Sigmoid colon (tissue), 7 donors: ENCODE measurements at places on chromosomes 12 and 14. TPM values are rescaled to one million over a fixed set of nuclear protein-coding genes. Genes with fewer than 3 reads are reported as not detected.

ASB8 gene
- 39.2 TPM for total RNA-seq

GON7 gene
- 13.2 TPM for total RNA-seq

FAM222A gene
- 1.1 TPM for total RNA-seq

OLR1 gene
- total RNA-seq, result not detected

PRPH gene
- 19.7 TPM for total RNA-seq

REP15 gene
- 1.7 TPM for total RNA-seq

C12orf56 gene
- total RNA-seq, result not detected

RFX4 gene
- total RNA-seq, result not detected

GRCh38 chr12:4353785-4354208 is 25.7 kb downstream of the FGF23 start:
- no peak for DNase-seq

DNA sequence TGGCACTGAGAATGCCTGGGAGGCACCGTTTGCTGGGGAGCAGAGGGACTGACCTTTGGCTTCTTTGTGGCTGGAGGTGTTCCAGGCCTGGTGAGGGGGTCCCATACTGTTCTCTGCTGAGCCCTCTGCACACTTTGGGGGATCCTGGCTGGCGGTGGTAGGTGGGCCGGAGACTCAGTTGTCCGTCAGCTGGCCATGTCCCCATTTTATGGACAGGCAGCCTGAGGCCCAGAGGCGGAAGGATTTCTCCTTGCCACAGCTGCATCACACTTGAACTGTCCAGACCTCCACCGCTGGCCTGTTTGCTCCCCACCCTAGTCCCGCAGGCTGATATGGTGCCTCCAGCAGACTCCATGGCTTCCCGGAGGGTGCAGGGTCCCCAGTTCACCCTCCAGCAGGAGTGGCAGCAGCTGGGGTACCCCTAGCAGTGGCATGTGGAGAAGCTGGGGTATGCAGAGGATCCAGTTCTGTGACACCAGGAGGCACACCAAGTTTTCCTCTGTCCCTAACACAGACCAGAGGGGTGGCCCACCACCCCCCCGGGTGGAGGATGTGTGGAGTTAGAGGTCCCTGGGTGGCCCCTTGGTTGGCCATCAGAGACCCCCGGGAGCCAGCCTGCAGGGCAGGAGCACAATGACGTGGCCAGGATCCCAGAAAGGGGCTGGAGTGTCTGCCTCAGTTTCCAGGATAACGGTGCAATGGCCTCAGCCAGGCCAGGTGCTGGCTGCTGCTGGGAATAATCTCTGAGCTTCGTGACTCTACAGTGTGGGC is 14.8 kb downstream of the SLC25A29 start:
- DNase-seq, result no peak

DNA sequence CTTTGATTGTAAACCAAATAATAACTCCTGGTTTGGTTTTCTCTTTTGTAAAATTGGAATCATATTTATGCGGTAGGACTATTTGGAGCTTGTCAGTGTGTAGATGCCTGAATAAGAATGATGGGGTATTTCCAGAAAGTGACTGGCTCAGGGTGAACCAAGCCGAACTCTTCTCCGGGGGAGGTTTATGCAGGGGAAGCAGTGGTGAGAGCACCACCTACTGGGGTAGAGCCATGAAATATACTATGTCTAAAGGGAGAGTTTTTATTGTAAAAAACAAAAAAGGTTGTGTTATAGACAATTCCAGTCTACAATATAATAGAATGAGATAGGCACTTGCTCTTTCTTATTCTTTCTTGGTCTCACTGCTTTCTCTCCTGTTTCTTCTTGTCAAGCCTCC is 222.9 kb upstream of the SLC16A7 start:
- no peak for DNase-seq

DNA sequence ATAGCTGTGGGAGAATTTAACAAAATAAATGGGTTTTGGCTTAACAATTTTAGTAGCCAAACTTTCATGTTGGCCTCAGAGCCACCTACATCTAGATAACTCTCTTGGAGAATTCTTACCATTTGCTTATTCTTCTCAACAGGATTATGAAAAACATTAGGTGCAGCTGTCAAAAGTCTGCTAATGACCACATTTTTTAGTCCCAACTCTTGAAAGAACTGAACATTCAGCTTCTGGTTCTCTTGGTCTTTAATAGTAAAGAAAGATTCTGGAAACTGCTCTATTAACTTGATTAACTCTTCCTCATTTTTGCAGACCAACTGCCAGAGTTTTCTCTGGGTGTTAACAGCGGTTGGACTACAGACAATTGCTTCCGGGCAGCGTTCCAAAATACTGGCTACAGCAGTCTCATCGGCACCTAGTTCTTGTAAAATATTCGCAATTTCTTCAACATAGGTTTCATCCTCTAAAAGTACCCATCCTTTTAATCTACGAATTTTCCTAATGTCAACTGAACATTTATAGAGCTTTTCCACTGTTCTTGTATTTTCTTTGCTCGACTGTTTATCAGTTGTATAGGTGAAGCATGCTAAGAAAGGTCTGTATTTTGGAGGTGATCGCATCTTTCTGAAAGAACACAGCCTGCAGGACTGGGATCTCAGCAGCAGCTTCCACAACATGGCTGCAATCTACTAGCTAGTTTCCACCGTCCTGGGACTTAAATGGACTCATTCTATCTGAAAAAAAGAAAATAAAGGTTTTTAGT is 8.7 kb downstream of the MTERF2 start:
- DNase-seq, result peak; percentile 83

DNA sequence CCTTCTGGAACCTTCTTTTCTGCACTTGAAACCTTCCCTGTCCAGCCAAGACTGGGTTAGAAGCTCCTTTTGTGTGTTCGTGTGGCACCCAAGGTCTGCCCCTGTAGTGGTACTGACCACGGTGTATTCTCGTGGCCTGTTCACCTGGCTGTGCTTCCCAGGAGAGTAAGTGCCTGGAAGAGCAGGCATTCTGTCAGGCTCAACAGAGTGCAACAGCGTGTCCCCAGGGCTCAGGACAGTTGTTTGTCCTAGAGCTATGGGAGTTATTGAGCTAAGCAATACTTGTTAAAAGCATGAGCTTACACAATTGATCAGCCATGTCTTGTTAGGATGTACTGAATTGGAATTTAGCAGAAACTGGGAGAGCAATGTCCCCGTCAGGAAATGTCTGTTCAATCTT is 12.9 kb upstream of the SLC38A2 start:
- DNase-seq, result no peak

GRCh38 chr12:122454250-122454721 is 31.8 kb upstream of the CLIP1 start:
- DNase-seq, result peak; percentile 29

- no peak for DNase-seq
These were observed 27.0 kb downstream of the TMCC3 start for GRCh38 chr12:94623161-94623920.

- no peak for DNase-seq
These were observed at the start of gene MTA1 for GRCh38 chr14:105419195-105420091. Gene MTA1, plus strand, starts transcription at chr14:105419827. Its CDS starts 209 bp downstream, at chr14:105420036.
